Calu3 (cell line): ENCODE measurements at places on chromosomes 7 and 10. TPM values are rescaled to one million over a fixed set of nuclear protein-coding genes. Genes with fewer than 3 reads are reported as not detected.

DNA sequence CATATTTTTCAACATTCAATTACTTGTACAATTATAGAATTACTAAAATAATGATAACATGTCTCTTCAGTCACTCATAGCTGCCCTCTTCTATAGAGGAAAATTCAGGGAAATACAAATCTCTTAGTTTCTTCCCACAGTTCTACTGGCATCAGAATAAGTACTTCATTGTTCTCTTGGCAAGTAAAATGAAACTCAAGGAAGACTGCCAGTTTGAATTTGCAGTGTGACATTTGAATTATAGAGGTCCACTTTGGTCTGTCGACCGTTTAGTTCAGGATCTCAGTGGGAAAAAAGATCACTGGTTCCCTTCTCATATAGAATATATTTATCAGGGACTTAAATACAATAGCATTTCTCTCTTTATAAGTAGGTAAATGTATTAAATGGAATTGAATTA is 114.5 kb downstream of the PON1 start:
- DNase-seq: no peak

DNA sequence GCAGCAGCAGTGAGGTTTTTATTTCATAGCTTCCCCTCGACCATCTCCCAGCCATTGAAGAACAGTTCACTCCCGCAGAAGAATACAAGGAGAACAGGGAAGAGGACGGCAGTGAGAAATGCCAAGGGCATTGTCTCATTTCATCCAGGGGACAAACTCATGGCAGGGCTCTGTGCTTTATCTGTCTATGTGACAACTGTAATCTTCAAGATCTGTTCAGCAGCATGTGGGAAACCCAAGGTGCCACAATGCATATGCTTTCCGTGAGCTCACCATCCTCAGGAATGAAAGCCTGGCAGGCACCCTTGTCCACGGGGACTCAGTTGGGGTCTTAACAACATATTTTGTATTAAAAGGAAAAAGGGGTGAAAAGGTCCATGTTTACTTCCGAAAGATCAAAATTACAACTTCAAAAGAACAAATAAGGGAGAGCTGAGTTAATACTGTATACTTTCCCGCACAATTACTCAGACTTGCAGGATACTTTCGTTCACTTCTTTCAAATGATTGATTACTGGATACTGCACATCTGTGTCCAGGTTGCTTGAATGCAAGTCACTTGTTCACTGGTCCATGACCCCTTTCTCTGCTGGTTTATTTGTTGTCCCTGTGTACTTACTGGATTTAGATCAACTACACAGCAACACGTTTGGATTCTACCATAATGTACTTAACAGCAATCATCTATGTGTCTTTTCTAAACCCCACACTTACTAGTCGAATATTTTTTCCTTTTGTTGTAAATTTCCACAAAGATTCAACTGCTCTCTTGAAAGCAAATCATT is 90.1 kb upstream of the ATP6V0A4 start:
- DNase-seq: no peak

ZP3 gene
- 5.4 and 9.4 TPM in 2 replicates for total RNA-seq

DNMBP gene
- 17.6 TPM in 2 replicates for total RNA-seq

GRCh38 chr7:151380199-151381097 is 29.4 kb downstream of the WDR86 start:
- DNase-seq: no peak

GRCh38 chr7:152451356-152451755 is 15.6 kb upstream of the KMT2C start:
- DNase-seq: no peak

DNA sequence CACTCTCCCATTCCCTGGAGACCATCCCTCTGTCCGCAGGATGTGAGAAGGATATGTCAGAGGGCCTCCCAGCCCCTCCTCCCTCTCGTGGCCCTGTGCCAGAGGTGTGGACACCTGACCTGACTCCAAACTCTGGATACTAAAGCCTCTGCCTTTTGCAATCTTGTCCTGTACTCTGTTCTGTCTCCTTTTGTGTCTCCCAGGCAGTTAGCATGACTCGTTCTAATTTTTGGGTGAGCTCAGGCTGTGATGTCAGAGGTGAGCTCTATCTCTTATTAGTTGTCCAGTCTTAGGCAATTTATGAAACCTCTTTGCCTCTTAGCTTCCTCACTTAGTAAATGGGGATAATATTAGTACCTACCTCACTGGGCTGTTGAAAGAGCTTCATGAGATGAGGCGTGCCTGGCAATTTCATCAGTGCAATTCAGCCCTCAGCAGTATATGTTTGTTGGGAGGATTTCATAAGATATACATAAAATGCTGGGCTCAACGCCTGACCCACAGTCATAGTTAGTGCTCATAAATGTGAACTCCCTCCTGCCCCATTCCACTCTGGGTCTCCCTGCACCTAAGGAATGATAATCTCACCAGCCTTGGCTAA is 10.9 kb downstream of the MARVELD1 start:
- no peak for DNase-seq

DNA sequence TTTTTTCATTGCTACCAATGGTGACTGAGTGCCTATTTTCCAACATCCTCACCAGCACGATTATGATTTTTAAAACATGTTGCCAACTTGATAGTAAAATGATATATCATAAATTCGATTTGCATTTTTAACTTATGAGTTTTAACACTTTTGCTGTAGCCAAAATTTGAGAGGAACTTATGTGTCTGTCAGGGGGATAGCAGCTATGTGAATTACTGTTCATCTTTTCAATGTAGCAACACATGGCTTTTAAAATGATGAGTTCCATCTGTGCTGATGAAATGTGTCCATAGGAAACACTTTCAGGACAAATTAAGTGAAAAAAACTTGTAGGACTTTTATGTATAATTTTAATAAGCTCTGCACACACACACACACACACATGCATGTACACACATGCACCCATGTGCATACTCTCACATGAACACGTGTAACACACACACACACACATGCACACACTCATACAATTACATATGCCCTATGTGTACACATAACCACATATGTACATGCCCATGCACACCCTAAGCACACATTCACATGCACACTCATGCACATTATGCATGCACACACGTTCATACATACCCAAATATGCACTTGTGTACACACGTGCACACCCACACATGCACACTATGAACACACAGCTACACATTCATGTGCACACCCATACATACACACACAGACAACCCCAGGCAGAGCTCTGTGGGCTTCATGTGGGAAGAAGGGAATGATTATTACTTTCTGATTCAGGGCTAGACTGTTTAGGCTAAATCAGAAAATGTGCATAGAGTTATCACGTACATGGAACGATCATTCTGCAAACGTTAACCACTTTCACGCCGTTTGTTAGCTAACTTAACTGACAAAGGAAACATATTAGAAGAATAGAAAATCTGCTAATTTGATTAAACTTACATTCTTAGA is 68.9 kb downstream of the C10orf143 start:
- DNase-seq: no peak

- peak; percentile 21 for DNase-seq
Observed at GRCh38 chr7:100546129-100546925, 7.3 kb downstream of the AGFG2 start.

GRCh38 chr7:75689246-75690099 is 49.3 kb downstream of the HIP1 start:
- DNase-seq: no peak

- DNase-seq: no peak
Observed at GRCh38 chr7:47866120-47866519, 82.1 kb downstream of the PKD1L1 start.

GRCh38 chr7:77797734-77798393 is 370 bp downstream of the TMEM60 start:
- DNase-seq: peak; percentile 12

GRCh38 chr10:118342638-118343020 is 505 bp upstream of the FAM204A start:
- DNase-seq: no peak
